Endothelial cell (in vitro differentiated cells): ENCODE measurements at places on chromosomes 11 and 22. TPM values are rescaled to one million over a fixed set of nuclear protein-coding genes. Genes with fewer than 3 reads are reported as not detected.

The CHEK1 gene
- total RNA-seq: 57.0 TPM

The OR8I2 gene
- not detected for total RNA-seq

The OR4D5 gene
- not detected for total RNA-seq

The OR51E2 gene
- total RNA-seq: not detected

The TOMM22 gene
- total RNA-seq: 108 TPM

The TRPC6 gene
- total RNA-seq: 0.51 TPM

GRCh38 chr11:8291421-8292350, 28.0 kb upstream of the LMO1 start:
- no peaks in the 10 kb centered on the region for H3K4me1 ChIP-seq
- no peaks in the 10 kb centered on the region for H3K36me3 ChIP-seq
- H3K27ac ChIP-seq: no peak overlapping the region

GRCh38 chr11:121688860-121689614, 236.3 kb upstream of the SORL1-AS1 start:
- H3K27me3 ChIP-seq: no peaks in the 10 kb centered on the region
- DNase-seq: no peak
- no peak overlapping the region for H3K4me3 ChIP-seq
- no peak overlapping the region for H3K27ac ChIP-seq
- H3K4me1 ChIP-seq: peaks cover 6% of the 10 kb centered on the region
- H3K36me3 ChIP-seq: no peaks in the 10 kb centered on the region

GRCh38 chr11:33835143-33835878, 56.6 kb downstream of the LMO2 start:
- no peak overlapping the region for H3K27ac ChIP-seq
- H3K4me1 ChIP-seq: no peaks in the 10 kb centered on the region
- H3K4me3 ChIP-seq: no peak overlapping the region
- no peak for DNase-seq
- H3K36me3 ChIP-seq: no peaks in the 10 kb centered on the region
- H3K27me3 ChIP-seq: no peaks in the 10 kb centered on the region

DNA sequence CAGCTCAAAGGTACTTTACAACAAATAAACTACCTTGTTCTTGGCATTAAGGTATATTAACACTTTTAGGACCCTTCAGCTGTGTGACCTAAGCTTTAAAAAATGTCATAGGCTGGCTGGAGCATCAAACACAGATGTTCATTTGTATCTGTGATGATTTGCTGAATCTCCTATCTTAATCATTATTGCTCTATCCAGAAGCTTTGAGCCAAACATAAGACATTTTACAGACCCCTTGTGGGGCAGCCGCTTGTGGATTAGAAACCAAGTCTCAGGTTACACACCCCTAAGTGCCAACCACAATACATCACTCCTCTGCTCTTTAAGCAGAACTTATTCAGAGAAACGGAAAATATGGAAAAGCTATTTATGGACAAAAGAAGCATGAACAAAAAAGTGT, 394.2 kb upstream of the CCDC90B start:
- H3K36me3 ChIP-seq: no peaks in the 10 kb centered on the region
- no peaks in the 10 kb centered on the region for H3K27me3 ChIP-seq
- H3K4me3 ChIP-seq: no peak overlapping the region
- no peak overlapping the region for H3K27ac ChIP-seq
- no peak for DNase-seq

GRCh38 chr22:37139762-37140161, 10.0 kb downstream of the IL2RB start:
- no peak overlapping the region for H3K4me3 ChIP-seq
- peaks cover 13% of the 10 kb centered on the region for H3K27me3 ChIP-seq
- no peaks in the 10 kb centered on the region for H3K4me1 ChIP-seq
- no peak overlapping the region for H3K27ac ChIP-seq

- no peaks in the 10 kb centered on the region for H3K36me3 ChIP-seq
- peaks cover 5% of the 10 kb centered on the region for H3K27me3 ChIP-seq
- DNase-seq: no peak
These were observed 429 bp downstream of the TP53AIP1 start for GRCh38 chr11:128942272-128942612.

DNA sequence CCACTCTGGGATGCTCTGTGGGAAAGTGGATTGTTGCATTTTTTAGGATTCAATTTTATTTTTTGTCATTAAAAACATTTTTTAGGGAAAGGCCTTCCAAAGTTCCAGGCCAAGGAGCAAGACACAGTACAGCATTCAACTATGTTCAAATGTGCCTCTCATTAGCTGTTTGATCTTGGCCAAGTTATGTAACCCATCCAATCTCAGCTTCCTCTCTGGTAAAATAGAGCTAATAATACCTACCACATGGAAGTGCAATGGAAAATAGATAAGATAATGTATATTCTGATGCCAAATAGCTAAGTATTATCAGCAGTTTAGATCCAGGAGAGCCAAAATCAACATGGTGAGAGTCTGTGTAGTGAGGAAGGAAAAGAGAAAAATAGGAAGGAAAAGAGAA, 220.3 kb upstream of the SESN3 start:
- peaks cover 7% of the 10 kb centered on the region for H3K4me1 ChIP-seq
- DNase-seq: no peak
- H3K4me3 ChIP-seq: no peak overlapping the region
- no peaks in the 10 kb centered on the region for H3K36me3 ChIP-seq
- no peak overlapping the region for H3K27ac ChIP-seq

- peaks cover 3% of the 10 kb centered on the region for H3K36me3 ChIP-seq
- peak overlapping the region; percentile 47 for H3K4me3 ChIP-seq
- H3K4me1 ChIP-seq: peaks cover 9% of the 10 kb centered on the region
- H3K27ac ChIP-seq: peak overlapping the region; percentile 99
- H3K27me3 ChIP-seq: peaks cover 2% of the 10 kb centered on the region
These were observed 9.1 kb upstream of the OR10D3 start for GRCh38 chr11:124174001-124174583.

DNA sequence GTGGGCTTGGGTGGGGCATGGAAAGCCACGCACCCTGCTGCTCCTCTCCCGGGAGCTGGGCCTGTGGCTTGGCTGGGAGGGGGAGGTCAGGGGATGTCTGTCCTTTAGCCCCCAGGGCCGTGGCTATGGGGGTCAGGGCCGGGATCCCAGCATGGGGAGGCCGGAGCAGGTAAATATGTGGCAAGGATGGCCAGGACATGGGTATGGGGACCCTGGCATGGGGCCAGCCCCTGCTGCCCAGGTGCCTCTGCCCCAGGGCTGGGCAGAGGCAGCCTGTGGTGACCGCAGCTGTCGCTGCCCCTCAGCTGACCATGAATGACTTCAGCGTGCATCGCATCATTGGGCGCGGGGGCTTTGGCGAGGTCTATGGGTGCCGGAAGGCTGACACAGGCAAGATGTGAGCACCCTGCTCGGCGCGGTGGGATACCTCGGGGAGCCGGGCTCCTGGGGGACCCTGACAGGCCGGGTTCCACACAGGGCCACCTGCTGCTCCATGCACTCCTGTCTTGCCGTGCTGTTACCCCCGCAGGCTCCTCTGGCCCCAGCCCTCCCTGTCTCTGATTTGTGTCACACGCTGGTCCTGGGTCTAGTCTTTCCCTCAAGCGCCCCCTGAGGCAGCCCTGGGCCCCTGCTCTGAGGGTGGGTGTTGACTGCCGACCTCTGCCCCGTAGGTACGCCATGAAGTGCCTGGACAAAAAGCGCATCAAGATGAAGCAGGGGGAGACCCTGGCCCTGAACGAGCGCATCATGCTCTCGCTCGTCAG, 8.1 kb upstream of the ANKRD13D start:
- peaks cover 20% of the 10 kb centered on the region for H3K4me1 ChIP-seq
- H3K27ac ChIP-seq: no peak overlapping the region
- no peak overlapping the region for H3K4me3 ChIP-seq

DNA sequence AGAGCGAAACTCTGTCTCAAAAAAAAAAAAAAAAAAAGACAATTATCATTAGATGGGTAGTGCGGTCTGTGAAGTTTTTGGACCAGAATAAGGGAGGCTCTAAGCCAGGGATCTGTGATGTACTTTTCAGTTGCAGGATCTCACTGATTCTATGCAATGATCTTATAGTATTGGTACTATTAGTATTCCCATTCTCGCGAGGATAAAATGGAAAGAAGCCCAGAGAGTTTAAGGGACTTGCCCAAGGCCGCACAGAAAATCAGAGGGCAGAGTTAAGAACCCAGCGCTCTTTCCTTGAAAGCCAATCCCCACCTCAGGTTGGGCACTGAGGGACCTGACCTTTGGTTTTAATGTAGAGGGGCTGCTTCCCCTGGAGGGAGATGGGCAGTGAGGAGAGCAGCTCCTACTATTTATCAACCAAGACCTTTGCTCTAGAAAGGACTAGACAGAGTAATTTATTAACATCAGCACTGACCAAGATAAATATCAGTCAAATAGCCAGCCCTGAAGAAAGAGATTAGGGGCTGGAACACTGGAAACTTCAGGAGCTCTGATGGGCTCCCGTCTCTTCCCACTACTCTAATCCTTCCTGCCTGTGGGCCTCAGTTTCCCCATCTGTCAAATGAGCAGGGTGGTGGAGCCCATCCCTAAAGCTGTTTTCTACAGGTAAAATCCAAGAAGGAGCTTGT, 6.0 kb downstream of the NIPSNAP1 start:
- no peak for DNase-seq
- H3K4me3 ChIP-seq: no peak overlapping the region
- H3K36me3 ChIP-seq: peaks cover 9% of the 10 kb centered on the region
- H3K27me3 ChIP-seq: peaks cover 8% of the 10 kb centered on the region
- H3K4me1 ChIP-seq: peaks cover 2% of the 10 kb centered on the region

DNA sequence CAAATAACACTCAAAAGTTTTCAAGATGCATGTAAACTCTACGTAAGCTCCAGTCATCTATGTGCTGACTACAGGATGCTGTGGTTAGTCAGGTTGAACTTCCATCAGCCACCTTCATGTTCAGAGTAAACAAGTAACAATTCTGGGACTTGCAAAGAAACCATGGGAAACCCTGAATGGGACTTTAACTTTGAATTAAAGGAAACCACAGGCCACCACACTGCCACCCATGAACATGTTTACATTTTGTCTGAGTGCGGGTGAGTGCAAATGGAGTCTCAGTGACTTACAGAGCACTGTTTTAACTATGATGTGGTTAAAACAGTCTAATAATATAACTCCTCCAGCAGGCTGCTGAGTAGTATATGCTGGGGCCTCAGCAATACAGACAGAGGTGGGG, 12.9 kb upstream of the SYTL2 start:
- no peak for DNase-seq
- peaks cover 6% of the 10 kb centered on the region for H3K4me1 ChIP-seq
- no peak overlapping the region for H3K27ac ChIP-seq

GRCh38 chr11:31233425-31233824, 136.1 kb downstream of the DCDC1 start:
- no peaks in the 10 kb centered on the region for H3K27me3 ChIP-seq
- peaks cover 5% of the 10 kb centered on the region for H3K4me1 ChIP-seq
- H3K27ac ChIP-seq: no peak overlapping the region
- no peak overlapping the region for H3K4me3 ChIP-seq
- no peaks in the 10 kb centered on the region for H3K36me3 ChIP-seq

GRCh38 chr11:38392176-38392575, 1794.1 kb upstream of the RAG2 start:
- no peaks in the 10 kb centered on the region for H3K4me1 ChIP-seq
- H3K4me3 ChIP-seq: no peak overlapping the region
- H3K27ac ChIP-seq: no peak overlapping the region

DNA sequence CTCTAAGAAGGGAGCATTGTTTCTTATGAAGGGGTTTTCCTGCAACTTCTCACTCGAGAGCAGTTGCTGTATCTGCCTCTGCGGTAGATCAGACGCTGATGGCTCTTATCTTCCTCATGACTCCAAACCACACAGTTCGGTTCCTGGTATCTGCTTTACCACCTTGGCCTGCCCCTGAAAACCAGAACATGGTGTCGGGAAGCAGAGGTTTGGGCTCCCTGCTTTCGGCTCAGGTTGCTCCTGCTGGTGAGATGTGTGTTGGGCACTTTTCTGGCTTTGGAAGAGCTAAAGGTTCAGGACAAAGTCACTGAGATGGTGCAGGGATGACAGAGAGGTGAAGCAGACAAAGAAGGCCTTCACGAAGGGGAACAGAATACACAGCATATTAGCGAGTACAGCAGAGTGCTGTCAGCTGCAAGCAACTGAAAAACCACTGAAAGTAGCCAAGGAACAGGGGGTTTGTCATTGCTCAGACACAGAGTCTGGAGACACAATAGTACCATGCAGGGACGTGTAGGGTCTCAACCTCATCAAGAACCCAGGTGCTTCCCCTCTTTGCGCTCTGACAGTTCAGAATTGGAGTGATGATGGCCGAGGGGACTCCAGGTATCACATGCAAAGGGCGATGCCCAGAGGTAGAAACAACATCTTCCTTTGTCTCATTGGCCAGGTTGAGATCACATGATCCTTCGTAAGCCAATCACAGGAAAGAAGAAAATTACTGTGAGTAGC, 11.9 kb upstream of the CSF2RB start:
- peaks cover 5% of the 10 kb centered on the region for H3K4me1 ChIP-seq
- no peak overlapping the region for H3K27ac ChIP-seq
- peaks cover 6% of the 10 kb centered on the region for H3K27me3 ChIP-seq

DNA sequence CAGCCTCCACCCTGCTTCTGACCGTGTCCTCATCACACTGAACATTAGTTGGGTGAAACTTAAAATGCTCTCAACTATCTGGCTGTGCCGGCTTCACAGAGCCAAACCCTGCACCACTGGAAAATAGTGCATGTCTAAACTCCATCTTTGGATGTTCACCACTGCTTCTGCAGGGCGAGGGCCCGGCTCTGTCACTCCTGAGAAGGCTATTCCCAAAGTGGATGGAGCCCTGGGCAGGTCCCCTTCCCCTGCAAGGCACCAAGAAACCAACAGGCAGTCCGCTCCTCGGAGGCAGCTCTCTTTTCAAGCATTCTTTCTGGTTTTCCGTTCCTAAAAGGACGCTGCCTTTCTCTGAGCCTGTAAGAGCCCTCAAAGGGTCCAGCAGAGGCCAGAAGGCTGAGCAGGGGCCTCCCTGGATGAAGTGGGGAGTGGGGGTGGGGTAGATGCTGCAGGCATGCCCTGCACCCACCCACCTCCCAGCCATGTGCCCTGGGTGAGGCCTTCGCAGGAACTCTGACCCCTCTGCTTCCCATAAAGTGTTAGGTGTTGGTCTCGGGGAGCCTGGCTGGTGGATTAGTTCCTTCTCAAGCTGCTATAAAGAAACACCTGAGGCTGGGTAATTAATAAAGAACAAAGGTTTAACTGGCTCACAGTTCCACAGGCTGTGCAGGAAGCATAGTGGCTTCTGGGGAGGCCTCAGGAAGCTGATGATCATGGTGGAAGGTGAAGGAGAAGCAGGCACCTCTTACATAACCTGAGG, 23.3 kb downstream of the LINC01488 start:
- no peak overlapping the region for H3K27ac ChIP-seq
- H3K36me3 ChIP-seq: peaks cover 3% of the 10 kb centered on the region
- no peaks in the 10 kb centered on the region for H3K4me1 ChIP-seq
- H3K4me3 ChIP-seq: no peak overlapping the region
- no peak for DNase-seq
